ENCODE measurements at places on chromosomes 4 and X.

DNA sequence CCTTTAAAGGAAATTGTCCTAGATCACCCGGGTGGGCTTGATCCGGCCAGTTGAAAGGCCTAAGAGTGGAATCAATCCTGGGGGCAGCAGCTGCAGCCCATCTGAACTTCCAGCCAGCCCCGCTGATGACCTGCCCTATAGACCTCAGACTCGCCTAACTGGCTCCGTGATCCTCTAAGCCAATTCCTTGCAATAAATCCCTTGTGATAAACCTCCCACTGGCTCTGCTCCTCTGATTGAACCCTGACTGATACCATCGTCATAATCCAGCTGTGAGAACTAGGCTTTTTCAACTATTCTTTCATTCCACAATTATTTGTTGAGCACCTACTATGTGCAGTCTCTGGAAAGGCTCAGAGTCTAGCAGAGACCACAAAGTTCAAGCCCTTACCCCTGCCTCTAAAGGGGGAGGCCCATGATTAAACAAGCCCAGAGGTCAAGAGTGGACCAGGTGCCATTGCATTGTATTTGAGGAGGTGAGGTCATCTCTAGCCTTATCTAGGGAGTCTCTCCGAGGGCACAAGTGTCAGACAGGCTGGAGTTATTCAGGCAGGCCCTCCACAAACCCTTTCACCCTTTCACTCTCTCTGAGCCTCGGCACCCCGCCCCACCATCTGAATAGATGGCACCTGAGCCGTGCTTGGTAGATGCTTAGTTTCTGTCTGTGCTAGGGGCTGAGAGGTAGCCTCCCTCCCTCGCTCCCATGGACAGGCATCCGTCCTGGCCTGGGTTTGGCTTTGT, 20.5 kb upstream of the GPR78 start:
- no peak for DNase-seq

- DNase-seq, result no peak
These were observed 79.5 kb upstream of the MAGEB10 start for GRCh38 chrX:27728291-27728690.

DNA sequence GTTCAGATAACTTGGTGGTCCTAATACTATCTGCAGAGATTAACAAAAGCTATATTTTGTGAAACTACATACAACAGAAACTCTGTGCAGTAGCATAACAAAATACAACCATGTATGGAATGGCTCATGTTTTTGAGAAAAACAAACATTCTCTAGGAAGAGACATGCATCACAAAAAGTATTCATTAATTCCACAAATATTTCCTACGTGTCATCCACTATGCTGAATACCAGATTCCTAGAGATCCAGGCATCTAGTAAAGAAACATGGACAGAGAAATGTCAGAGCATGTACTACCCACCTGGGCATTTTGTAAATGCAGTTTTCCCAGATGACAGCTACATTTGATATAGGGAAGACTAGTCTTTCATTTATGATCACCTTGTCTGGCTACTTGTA, 248.1 kb downstream of the OPHN1 start:
- DNase-seq, result no peak

- no peak for DNase-seq
These were observed 364.5 kb downstream of the MAPK10 start for GRCh38 chr4:85995361-85995760.

DNA sequence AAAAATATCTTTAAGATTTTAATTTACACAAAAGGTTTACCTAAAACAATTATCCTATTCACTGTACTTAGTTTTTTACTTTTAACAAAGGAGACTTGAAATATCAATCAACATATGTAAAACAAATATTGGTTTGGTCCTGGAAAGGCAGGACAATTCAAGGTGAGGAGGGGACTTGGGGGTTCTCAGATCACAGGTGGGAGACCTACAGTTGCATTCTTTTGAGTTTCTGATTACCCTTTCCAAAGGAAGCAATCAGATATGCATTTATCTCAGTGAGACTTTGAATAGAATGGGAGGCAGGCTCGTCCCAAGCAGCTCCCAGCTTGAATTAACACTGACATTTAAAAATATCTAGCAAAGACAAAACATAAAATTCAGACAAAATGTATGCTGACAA, 1917.3 kb downstream of the C4orf33 start:
- DNase-seq, result no peak
